Panc1 (cell line): ENCODE measurements at places on chromosomes 1 and 21. TPM values are rescaled to one million over a fixed set of nuclear protein-coding genes. Genes with fewer than 3 reads are reported as not detected.

The GPR157 gene
- total RNA-seq = 19.8 TPM

The GPR25 gene
- not detected for total RNA-seq

The CFAP141 gene
- not detected for total RNA-seq

The STIL gene
- 31.6 TPM for total RNA-seq
